ENCODE measurements at places on chromosomes 13 and 19. TPM values are rescaled to one million over a fixed set of nuclear protein-coding genes. Genes with fewer than 3 reads are reported as not detected.

- no peak overlapping the region for H3K4me3 ChIP-seq
- H3K27me3 ChIP-seq: no peaks in the 10 kb centered on the region
- no peaks in the 10 kb centered on the region for H3K36me3 ChIP-seq
- no peaks in the 10 kb centered on the region for H3K4me1 ChIP-seq
These were observed 2741.4 kb downstream of the PCDH9 start for GRCh38 chr13:64488731-64489130.

GRCh38 chr13:53216773-53217172, 188.2 kb downstream of the OLFM4 start:
- H3K27me3 ChIP-seq: no peaks in the 10 kb centered on the region
- no peak overlapping the region for H3K27ac ChIP-seq
- no peaks in the 10 kb centered on the region for H3K36me3 ChIP-seq

DNA sequence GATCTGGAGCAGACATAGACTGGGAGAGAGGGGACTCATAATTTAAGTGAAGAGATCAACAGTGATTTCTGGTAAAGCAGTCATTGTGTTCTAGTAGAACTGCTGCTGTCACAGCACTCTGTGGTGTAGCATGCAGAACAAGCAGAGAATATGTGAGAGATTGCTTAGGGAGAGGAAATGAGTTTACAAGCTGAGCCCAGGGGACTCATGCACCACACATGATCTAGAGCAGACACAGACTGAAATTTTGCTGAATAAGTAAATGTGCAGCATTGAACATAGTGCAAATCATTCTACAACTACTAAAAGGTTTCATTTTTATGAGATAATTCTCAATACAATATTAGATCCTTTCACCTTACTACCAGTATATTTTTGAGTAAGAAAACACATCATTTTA, 125.7 kb downstream of the MYO16 start:
- no peaks in the 10 kb centered on the region for H3K27me3 ChIP-seq
- H3K4me1 ChIP-seq: no peaks in the 10 kb centered on the region
- H3K4me3 ChIP-seq: no peak overlapping the region
- no peak for DNase-seq
- H3K27ac ChIP-seq: no peak overlapping the region

GRCh38 chr19:55024111-55024510, 14.0 kb downstream of the GP6 start:
- H3K27me3 ChIP-seq: no peaks in the 10 kb centered on the region
- DNase-seq: no peak
- peaks cover 51% of the 10 kb centered on the region for H3K36me3 ChIP-seq
- H3K4me1 ChIP-seq: no peaks in the 10 kb centered on the region

GRCh38 chr19:13850910-13851733, 25.8 kb upstream of the NANOS3 start:
- DNase-seq: no peak
- H3K4me1 ChIP-seq: peaks cover 33% of the 10 kb centered on the region
- peak overlapping the region; percentile 36 for H3K4me3 ChIP-seq
- H3K36me3 ChIP-seq: no peaks in the 10 kb centered on the region
- peak overlapping the region; percentile 64 for H3K27ac ChIP-seq

- no peaks in the 10 kb centered on the region for H3K27me3 ChIP-seq
- H3K4me1 ChIP-seq: no peaks in the 10 kb centered on the region
- H3K36me3 ChIP-seq: no peaks in the 10 kb centered on the region
- no peak overlapping the region for H3K27ac ChIP-seq
- DNase-seq: no peak
These were observed 682 bp upstream of the CABP5 start for GRCh38 chr19:48044561-48044960.

- H3K27me3 ChIP-seq: peaks cover 19% of the 10 kb centered on the region
- no peak for DNase-seq
- no peaks in the 10 kb centered on the region for H3K36me3 ChIP-seq
- H3K27ac ChIP-seq: no peak overlapping the region
- no peak overlapping the region for H3K4me3 ChIP-seq
These were observed 7.1 kb upstream of the PNMA8A start for GRCh38 chr19:46478356-46478986.

- no peaks in the 10 kb centered on the region for H3K4me1 ChIP-seq
- H3K27ac ChIP-seq: no peak overlapping the region
- no peak overlapping the region for H3K4me3 ChIP-seq
- peaks cover 2% of the 10 kb centered on the region for H3K27me3 ChIP-seq
- H3K36me3 ChIP-seq: no peaks in the 10 kb centered on the region
These were observed 380.0 kb upstream of the SGCG start for GRCh38 chr13:22800526-22801401.

GRCh38 chr13:76454991-76455390, 431.2 kb downstream of the KCTD12 start:
- no peaks in the 10 kb centered on the region for H3K36me3 ChIP-seq
- H3K27me3 ChIP-seq: no peaks in the 10 kb centered on the region
- DNase-seq: no peak
- H3K4me3 ChIP-seq: no peak overlapping the region

DNA sequence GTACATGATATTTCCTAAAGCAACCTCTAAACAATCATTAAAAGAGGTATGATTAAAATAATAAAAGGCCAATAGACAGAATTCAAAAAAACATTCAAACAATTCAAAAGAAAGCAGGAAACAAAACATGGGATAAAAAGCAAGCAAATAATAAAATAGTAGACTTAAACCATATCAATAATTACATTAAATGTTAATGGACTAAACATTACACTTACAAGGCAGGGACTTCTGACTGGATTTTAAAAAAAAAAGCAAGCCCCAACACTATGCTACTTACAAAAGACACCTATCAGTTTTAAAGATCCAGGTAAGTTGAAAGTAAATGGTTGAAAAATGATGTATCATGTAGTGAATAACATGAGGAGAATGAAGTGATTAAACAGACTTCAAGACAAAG, 65.2 kb downstream of the KLF2 start:
- H3K27me3 ChIP-seq: no peaks in the 10 kb centered on the region
- H3K36me3 ChIP-seq: peaks cover 57% of the 10 kb centered on the region
- no peak for DNase-seq
- no peak overlapping the region for H3K4me3 ChIP-seq

GRCh38 chr19:46213156-46213555, 16.4 kb upstream of the IGFL1 start:
- H3K4me3 ChIP-seq: no peak overlapping the region
- H3K4me1 ChIP-seq: no peaks in the 10 kb centered on the region
- H3K36me3 ChIP-seq: no peaks in the 10 kb centered on the region
- no peak for DNase-seq
- H3K27ac ChIP-seq: no peak overlapping the region

DNA sequence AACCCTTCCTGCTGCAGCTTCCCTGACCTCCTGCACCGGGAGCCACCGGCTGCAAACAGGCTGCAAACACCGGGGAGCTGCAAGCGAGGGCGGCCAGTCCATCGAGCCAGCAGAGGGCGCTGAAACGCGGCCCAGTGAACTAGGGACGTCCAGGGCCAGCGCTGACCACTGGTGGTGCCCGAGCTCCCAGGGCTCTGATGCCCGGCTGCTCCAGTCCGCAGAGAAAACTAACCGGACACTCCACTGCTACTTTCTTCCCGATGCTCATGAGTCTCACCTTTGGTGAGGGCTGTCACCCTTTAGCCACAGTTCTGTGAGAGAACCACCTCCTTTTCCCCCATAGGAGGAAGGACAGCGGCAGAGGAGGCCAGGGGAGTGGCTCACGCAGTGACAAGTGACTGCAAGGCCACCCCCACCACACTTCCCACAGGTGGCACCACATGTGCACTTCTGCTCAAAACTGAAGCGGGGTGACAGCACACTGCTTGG, 82.8 kb upstream of the MTIF3 start:
- H3K27me3 ChIP-seq: peaks cover 2% of the 10 kb centered on the region
- no peak overlapping the region for H3K4me3 ChIP-seq
- H3K4me1 ChIP-seq: peaks cover 7% of the 10 kb centered on the region
- no peaks in the 10 kb centered on the region for H3K36me3 ChIP-seq

- H3K4me3 ChIP-seq: no peak overlapping the region
- peak; percentile 74 for DNase-seq
- peaks cover 35% of the 10 kb centered on the region for H3K27me3 ChIP-seq
- no peak overlapping the region for H3K27ac ChIP-seq
These were observed 12.7 kb downstream of the NPAS1 start for GRCh38 chr19:47032171-47032811.

GRCh38 chr13:66138172-66138811, 1091.8 kb downstream of the PCDH9 start:
- DNase-seq: no peak
- no peaks in the 10 kb centered on the region for H3K36me3 ChIP-seq
- no peak overlapping the region for H3K4me3 ChIP-seq
- no peaks in the 10 kb centered on the region for H3K27me3 ChIP-seq

DNA sequence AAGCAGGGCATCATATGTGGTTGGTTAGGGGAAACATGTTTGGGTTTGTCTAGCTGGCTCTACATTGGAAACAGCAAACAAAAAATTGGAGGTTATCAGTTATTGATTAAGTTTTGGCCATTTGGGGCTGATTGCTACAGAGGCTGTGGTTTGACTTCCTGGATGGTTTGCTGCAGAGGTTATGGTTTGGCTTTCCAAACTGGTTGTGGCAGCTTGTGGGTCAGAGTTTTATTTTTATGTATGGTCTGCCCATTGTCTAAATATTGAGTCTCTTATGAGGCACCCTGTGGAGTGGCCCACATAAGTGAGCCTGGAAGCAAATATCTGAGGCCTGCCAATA, 261.6 kb downstream of the GPC5 start:
- no peak overlapping the region for H3K27ac ChIP-seq
- DNase-seq: no peak
- H3K4me3 ChIP-seq: no peak overlapping the region
- H3K36me3 ChIP-seq: no peaks in the 10 kb centered on the region
- no peaks in the 10 kb centered on the region for H3K27me3 ChIP-seq

DNA sequence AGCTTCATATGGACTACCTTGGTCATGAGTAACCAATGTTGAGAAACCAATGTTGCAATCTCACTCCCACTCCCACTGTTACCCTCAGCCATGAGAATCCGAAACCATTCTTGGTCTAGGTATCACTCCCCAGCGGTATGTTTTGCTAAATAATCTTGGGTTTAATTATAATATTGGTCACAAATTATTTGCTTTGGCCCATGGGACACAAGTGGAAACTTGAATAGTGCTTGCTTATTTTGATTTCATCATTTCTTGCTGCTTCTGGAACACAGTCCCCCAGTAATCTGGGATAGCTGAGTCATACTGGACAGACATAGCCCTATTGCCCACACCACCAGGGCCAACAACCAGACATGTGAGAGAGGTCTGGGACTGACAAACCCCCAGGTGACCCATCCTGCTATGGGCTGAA, 171.6 kb upstream of the IPO5 start:
- no peaks in the 10 kb centered on the region for H3K4me1 ChIP-seq
- DNase-seq: no peak
- H3K4me3 ChIP-seq: no peak overlapping the region
- no peak overlapping the region for H3K27ac ChIP-seq

- peak; percentile 23 for DNase-seq
- peaks cover 19% of the 10 kb centered on the region for H3K4me1 ChIP-seq
- peak overlapping the region; percentile 16 for H3K27ac ChIP-seq
- H3K27me3 ChIP-seq: no peaks in the 10 kb centered on the region
- H3K36me3 ChIP-seq: no peaks in the 10 kb centered on the region
These were observed 209.3 kb downstream of the LACC1 start for GRCh38 chr13:44088991-44089413.

- DNase-seq: no peak
- H3K36me3 ChIP-seq: no peaks in the 10 kb centered on the region
- no peaks in the 10 kb centered on the region for H3K4me1 ChIP-seq
- H3K27ac ChIP-seq: no peak overlapping the region
These were observed 127.2 kb upstream of the TSC22D1 start for GRCh38 chr13:44703371-44703770.

DNA sequence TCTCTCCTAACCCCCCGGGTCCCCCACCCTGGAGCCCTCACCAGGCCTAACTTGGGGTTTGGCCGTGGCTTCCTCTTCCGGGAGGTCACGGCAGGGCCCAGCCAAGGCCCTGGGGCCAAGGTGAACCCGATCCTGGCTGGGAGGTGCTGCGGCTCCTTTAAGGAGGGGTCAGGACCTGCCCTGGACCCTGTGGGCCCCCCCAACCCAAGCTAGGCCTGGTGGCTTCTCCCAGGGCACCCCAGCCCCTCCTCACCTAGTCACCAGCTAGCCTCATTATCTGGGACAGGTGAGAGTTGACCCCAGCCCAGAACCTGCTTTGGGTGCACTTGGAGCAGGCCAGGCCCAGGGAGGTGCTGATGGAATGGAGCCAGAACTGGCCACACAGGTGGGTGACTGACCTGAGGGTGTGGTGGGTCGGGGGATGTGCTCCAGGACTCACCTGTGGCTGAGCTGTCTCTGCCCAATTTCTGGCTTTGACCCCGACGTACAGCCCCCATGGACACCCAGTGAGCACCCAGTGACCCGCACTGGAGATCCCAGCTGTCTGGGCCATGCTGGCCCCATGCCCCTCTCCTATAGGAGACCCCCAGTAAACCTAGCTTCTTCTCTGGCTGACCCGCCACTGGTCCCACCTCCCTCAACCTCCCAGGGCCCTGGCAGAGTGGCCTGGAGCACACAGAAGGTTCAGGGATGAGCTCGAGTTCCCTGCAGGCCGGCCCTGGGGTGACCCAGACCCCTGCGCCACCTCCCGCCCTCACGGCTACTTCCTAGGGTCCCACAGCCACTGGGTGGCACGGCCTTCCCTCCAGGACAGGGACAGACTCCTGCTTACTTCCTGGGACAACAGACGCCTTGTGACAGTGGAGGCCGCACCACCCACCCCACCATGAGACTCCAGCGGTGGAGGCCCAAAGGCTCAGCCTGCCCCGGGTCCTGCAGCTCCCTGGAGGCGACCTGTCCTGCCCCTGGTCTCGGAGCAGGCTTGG, 6.7 kb upstream of the MKNK2 start:
- peak overlapping the region; percentile 91 for H3K27ac ChIP-seq
- no peak for DNase-seq
- H3K4me1 ChIP-seq: peaks cover 66% of the 10 kb centered on the region
- peaks cover 4% of the 10 kb centered on the region for H3K36me3 ChIP-seq
- H3K4me3 ChIP-seq: no peak overlapping the region

DNA sequence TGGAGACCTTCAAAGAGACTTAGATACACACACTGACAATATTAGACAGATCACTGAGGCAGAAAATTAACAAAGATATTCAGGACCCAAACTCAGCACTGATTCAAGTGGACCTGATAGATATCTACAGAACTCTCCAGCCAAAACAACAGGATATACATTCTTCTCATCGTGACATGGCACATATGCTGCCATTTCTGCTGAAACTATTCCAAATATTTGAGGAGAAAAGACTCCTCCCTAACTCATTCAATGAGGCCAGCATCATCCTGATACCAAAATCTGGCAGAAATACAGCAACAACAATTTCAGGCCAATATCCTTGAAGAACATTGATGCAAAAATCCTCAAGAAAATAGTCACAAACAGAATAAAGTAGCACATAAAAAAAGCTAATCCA, 53.3 kb downstream of the TRPC4 start:
- H3K36me3 ChIP-seq: no peaks in the 10 kb centered on the region
- H3K4me3 ChIP-seq: no peak overlapping the region

GRCh38 chr19:3362217-3362906, 4.0 kb upstream of the NFIC start:
- no peak overlapping the region for H3K4me3 ChIP-seq
- H3K27me3 ChIP-seq: peaks cover 18% of the 10 kb centered on the region
- H3K27ac ChIP-seq: no peak overlapping the region
- H3K4me1 ChIP-seq: peaks cover 34% of the 10 kb centered on the region

GRCh38 chr13:51823359-51823758, 19.4 kb upstream of the DHRS12 start:
- H3K36me3 ChIP-seq: no peaks in the 10 kb centered on the region
- DNase-seq: no peak
- H3K4me3 ChIP-seq: no peak overlapping the region
- no peak overlapping the region for H3K27ac ChIP-seq
- peaks cover 94% of the 10 kb centered on the region for H3K4me1 ChIP-seq

The ZNF491 gene
- 1.8 TPM for total RNA-seq

The PLIN5 gene
- not detected for total RNA-seq

The ELAVL1 gene
- total RNA-seq: 128 TPM

The CADM4 gene
- 0.40 TPM for total RNA-seq

The ACP7 gene
- total RNA-seq: not detected

The ERICH4 gene
- not detected for total RNA-seq
